ENCODE measurements at places on chromosomes 4 and X. TPM values are rescaled to one million over a fixed set of nuclear protein-coding genes. Genes with fewer than 3 reads are reported as not detected.

GRCh38 chr4:25844961-25845712 lies 17.7 kb downstream of the SEL1L3 start:
- DNase-seq, result no peak

Gene ENPEP
- 6.2 TPM for total RNA-seq

GRCh38 chr4:56303921-56304320 lies 83.4 kb downstream of the AASDH start:
- DNase-seq, result no peak

DNA sequence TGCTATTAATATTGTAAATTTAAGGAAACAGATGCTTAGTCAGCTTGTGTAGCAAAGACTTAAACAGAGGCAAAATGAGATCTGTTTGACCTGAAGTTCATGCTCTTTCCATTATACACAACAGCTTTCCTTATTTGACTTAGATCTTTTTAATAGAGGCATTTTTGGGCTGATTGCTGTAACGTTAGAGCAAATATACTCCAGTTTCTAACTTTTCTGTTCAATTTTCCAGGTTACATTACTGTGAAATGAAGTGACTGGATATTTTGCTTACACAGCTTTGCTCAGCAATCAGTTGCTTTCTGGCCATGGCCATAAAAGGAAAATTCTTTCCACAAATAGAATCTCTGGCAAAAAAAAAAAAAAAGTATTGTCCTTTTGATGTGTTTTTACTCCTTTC lies 146.2 kb downstream of the PCDH7 start:
- no peak for DNase-seq

GRCh38 chr4:19026281-19026680 lies 1004.7 kb upstream of the LCORL start:
- DNase-seq, result no peak

Gene C4orf17
- not detected for total RNA-seq

- peak; percentile 52 for DNase-seq
Observed at GRCh38 chrX:39519030-39519488, 578.7 kb downstream of the BCOR start.

- DNase-seq, result peak; percentile 64
Observed at GRCh38 chr4:40316782-40317635, 18.1 kb upstream of the CHRNA9 start.

DNA sequence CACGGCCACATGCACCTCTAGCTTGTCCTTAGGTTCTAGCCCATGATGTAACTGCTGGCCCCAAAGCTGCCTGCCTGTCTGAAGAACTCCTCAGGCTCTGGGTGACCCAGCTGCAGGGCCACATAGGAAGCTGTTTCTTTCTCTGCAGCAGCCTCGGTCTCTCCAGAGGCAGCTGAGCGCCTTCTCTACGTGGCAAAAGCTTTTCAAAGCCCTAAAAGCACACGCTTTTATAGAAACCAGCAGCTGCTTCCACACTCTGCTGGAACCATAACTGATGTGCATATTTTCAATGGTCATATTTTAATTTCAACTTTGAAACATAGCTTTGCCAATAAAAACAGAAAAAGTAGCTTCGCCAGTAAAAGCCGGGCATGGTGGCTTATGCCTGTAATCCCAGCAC lies 37.4 kb downstream of the FAM53A start:
- no peak for DNase-seq

- no peak for DNase-seq
Observed at GRCh38 chr4:152220201-152220666, 315.7 kb downstream of the FBXW7 start.

- no peak for DNase-seq
Observed at GRCh38 chrX:9369802-9370291, 95.0 kb upstream of the TBL1X start.

- DNase-seq, result no peak
Observed at GRCh38 chr4:78613522-78614321, 62.2 kb downstream of the ANXA3 start.

GRCh38 chrX:2430265-2430825 lies 70.4 kb downstream of the DHRSX start:
- DNase-seq, result no peak

GRCh38 chr4:87074121-87074488 lies 139.3 kb downstream of the AFF1 start:
- no peak for DNase-seq

DNA sequence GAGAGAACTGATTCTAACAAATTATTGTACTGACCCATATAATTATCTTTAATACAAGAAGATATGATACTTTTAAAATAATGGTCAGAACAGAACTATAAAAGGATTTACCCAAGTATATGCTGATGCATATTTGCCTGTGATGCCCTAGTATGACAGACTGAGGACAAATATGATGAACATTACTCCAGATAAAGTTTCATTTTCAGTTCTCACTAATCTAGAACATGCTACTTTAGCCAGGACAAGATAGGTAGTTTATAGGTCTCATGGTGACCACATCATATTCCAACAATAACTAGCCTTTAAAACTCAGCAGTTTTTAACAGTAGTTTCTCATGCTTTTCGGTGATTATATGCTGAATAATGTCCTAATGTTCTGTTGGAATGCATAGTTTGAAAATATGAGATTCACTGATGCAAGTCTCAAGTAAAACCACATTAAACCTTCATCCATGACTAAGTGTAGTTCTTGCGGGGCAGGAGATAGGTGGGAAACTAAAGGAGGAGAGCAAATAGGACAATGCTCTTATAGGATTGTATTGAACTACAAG lies 295.2 kb upstream of the AGA start:
- DNase-seq, result no peak

DNA sequence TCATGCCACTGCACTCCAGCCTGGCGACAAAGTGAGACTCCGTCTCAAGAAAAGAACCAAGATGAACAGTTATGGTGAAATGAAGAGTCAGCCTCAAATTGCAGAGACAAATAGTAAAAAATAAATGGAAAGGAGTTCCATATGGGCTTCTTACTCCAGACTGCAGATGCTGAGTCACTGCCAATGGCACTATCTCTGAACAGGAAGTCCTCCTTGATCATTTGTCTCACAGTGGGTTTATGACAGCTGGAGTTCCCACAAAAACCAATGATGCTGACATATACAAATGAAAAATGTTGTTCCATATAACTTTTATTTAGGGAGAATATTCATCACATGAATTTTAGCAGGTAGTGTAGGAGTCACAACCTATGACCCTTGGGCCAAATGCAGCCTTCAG lies 631.6 kb downstream of the PCDH18 start:
- no peak for DNase-seq

- peak; percentile 21 for DNase-seq
Observed at GRCh38 chr4:2936773-2937145, 26.4 kb downstream of the NOP14 start.

DNA sequence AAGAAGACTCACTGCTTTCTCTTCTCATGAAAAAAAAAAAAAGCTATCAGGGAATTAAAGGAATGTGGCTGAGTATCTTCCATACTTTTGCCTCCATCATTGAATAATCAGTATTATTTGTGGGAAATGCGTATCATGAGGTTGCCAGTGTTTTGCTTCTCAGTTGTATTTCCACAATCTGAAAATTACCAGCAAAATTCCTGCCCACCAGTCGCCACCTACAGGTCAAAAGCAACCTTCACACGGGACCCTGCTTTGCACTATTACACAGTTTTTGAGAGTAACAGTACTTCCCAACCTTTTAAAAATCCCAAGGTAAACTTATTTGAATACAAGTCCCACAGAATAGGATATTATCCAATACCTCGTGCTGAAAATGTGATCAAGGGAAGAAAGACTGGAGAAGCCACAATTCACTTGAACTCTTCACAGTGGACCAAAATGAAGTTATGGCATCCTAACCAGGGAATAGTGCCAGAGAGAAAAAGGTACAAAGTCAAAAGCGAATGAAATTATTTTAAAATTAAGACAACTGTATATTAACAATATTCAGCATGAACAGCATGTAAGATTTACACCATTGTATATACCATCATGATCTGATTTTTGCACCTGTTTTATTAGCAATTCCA lies 30.4 kb downstream of the PGRMC1 start:
- DNase-seq, result no peak

- no peak for DNase-seq
Observed at GRCh38 chr4:126705266-126705665, 927.5 kb upstream of the INTU start.

DNA sequence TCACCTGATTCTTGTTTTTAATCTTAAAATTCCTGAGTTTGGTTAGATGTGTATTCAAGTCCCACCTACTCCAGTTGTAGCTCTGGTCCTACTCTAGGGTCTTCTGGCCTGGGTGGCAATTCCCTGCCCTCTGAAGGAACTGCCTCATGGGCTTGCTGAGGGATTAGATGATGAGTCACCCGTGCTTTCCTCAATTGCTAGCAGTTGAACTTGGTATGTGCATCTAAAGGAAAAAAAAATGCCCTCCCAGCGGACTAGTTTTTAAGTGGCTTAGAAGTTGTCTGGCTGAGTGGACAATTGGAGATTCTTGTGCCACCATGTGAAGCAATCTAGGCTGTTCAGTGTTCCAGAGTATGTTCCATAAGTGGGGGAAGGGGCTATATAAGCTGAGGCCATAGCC lies 127.0 kb downstream of the CCNG2 start:
- no peak for DNase-seq

Measured in uterus (tissue), 4 donors.